ENCODE measurements at places on chromosomes 12 and 14. TPM values are rescaled to one million over a fixed set of nuclear protein-coding genes. Genes with fewer than 3 reads are reported as not detected.

DNA sequence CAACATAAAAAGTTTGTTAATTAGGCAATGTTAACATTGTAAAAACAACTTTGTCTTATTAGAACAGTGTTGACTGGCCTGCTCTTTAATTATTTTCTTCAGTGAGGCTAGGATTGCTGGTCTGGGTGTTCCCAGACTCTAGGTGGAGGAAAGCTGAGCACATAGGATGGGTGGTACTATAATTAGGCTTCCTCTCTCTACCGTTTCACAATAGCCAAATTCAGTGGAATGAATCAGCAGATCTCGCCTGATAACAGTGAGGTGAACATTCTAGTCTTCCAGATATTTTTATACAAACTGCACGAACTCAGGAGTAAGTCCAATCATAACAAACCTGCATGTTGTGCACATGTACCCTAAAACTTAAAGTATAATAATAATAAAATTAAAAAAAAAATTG lies 11.9 kb downstream of the PTGDR start:
- H3K36me3 ChIP-seq = no peaks in the 10 kb centered on the region
- no peak overlapping the region for H3K27ac ChIP-seq
- H3K4me3 ChIP-seq = no peak overlapping the region
- no peak for DNase-seq
- no peaks in the 10 kb centered on the region for H3K27me3 ChIP-seq

DNA sequence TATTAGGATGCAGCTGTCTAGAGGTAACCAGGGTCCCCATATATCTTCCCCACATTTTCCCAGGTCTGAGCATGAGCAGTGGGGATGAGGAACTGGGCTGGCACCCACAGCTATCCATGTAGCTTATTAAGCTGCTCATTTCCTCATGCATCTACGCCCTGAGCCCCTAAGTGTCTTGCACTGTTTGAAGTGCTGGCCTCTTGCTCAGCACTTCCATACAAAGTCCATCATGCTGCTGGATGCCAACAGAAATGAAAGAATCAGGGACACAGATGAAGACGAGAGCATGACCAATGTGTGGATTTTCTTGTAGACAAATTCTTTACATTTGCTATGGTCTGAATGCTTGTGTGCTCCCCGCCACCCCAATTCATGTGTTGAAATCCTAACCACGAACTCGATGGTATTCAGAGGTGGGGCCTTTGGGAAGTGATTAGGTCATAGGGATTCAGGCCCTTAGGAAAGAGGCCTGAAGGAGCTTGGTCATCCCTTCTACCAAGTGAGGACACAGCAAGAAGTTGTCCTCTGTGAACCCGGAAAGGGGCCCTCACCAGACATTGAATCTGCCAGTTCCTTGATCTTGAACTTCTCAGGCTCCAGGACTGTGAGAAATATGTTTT lies 54.5 kb downstream of the C12orf75 start:
- no peaks in the 10 kb centered on the region for H3K27me3 ChIP-seq
- H3K36me3 ChIP-seq = no peaks in the 10 kb centered on the region
- no peak for DNase-seq
- H3K4me1 ChIP-seq = peaks cover 2% of the 10 kb centered on the region

DNA sequence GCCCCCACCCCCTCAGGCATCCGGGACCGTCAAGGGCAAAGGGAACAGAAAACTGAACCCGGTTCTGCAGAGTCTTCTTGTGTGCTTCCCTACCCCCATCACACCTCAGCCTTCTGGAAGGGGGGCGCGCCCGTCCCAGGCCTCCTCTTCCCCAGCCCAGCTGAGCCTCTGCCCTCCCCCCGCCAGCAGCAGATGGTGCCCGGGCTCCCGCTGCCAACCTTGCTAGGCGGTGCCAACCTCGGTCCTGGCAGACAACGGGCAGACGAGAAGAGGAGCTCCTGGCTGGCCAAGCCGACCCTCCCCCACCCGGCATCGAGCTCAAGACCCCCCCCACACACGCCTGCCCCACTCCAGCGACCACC lies 8.7 kb downstream of the STAC3 start:
- H3K27ac ChIP-seq = no peak overlapping the region
- peaks cover 42% of the 10 kb centered on the region for H3K27me3 ChIP-seq
- H3K36me3 ChIP-seq = peaks cover 2% of the 10 kb centered on the region
- 0 out of 2 replicates have a peak, but pooled peaks cover 4% of the 10 kb centered on the region for H3K4me1 ChIP-seq

DNA sequence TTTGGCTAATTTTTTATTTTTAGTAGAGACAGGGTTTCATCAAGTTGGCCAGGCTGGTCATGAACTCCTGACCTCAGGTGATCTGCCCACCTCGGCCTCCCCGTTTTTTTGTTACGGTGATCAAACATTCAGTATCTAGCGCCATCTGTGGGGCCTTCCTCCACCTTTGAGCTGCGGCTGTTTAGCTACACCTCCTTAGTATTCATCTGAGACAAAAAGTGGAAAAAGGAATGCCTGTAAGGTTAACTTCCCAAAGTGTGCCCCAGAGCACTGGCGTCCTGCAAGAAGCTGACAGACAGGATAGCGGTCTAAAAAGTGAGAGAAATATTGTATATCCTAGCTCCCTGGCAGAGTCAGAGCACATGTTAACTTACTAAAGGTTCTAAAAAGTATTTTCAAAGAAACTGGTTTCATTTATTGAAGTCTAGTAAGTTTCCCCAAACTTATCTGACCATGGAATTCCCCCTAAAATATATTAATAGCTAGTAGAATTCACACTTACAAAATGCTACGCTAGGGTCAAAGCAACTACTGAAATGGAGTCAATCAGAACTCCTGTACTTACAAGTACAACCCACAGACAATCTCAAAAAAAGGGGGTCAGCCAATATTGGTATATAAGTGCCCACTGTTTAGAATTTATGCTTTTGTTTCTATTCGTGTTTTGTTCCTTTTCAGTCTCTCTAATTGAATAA lies 59.1 kb downstream of the DUSP16 start:
- no peaks in the 10 kb centered on the region for H3K27me3 ChIP-seq
- H3K27ac ChIP-seq = no peak overlapping the region
- peaks cover 11% of the 10 kb centered on the region for H3K4me1 ChIP-seq
- H3K4me3 ChIP-seq = no peak overlapping the region
- H3K36me3 ChIP-seq = peaks cover 19% of the 10 kb centered on the region
- DNase-seq = peak; percentile 69

The LRTM2 gene
- total RNA-seq = not detected

The GLIPR1 gene
- 0.09 TPM for total RNA-seq

DNA sequence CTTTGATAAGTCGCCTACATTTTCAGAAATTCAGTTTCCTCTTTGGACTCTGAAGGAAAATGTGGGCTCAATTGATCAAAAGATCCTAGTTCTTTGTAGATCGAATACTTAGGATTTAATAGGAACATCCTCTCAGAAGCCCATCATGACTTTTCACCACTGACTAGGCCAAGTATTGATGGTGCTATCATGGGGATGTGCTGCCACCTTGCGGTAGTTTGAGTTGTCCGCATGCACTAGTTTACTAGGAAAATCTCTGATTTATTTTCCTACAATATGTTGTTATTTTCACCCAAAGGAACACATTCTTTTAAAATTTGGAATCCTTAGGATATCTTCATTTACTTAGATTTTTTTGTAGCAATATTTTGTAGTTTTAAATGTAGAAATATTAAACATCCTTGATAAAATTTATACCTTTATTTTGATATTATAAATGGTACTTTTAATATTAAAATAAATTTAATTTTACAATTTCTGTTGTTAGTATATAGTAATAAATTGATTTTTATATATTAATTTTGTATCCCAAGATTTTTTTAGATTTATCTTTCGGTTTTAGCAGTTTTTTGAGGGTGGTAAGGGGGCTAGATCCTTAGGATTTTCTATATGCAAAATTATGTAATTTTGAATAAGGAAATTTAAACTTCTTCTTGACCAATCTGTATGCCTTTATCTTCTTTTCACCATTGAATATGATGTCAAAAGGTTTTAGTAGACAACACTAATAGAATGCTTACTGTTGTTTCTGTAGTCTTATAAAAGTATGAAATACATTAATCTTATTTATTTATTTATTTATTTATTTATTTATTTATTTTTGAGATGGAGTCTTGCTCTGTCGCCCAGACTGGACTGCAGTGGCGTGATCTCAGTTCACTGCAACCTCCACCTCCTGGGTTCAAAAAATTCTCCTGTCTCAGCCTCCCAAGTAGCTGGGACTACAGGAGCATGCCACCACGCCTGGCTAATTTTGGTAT lies 52.9 kb upstream of the OR9K2 start:
- no peak overlapping the region for H3K4me3 ChIP-seq
- DNase-seq = peak; percentile 74
- H3K27me3 ChIP-seq = no peaks in the 10 kb centered on the region

The PTPRR gene
- 0.22 TPM for total RNA-seq

All from H9 (cell line).